Placental pericyte (primary cell): ENCODE measurements at places on chromosomes 4 and X. TPM values are rescaled to one million over a fixed set of nuclear protein-coding genes. Genes with fewer than 3 reads are reported as not detected.

Gene ADH4
- total RNA-seq, result not detected in 2 replicates

Gene TMPRSS11D
- not detected in 2 replicates for total RNA-seq

Gene FGF16
- total RNA-seq, result under 0.01 TPM in 2 replicates

Gene PKD2
- total RNA-seq, result 65.9 and 162 TPM in 2 replicates

Gene H2BW2
- total RNA-seq, result not detected in 2 replicates

Gene RAB9B
- 0.14 TPM in 1 of 2 replicates, not detected in the other for total RNA-seq

Gene SPANXD
- not detected in 2 replicates for total RNA-seq

Gene SYNPO2
- 13.1 and 17.0 TPM in 2 replicates for total RNA-seq
